ENCODE measurements at places on chromosomes 11 and 22.

DNA sequence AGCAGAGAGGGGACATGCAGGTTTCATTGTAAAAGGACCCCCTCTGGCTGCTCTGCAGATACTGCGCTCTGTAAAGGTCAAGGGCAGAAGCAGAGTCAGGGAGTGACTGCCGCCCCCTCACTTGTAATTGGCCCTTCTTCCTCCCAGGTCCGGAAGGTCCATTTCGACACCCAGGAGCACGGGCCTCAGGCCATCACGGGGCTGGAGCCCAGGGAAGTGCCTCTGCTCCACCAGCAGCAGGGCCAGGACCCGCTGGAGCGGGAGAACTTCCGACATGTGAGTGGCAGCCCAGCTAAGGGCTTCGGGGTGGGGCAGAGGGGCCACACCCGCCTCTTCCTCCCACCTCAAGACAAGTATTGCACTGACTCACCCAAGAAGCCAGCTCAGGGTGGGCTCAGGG is 24.0 kb upstream of the LRRC10B start:
- no peak for DNase-seq

DNA sequence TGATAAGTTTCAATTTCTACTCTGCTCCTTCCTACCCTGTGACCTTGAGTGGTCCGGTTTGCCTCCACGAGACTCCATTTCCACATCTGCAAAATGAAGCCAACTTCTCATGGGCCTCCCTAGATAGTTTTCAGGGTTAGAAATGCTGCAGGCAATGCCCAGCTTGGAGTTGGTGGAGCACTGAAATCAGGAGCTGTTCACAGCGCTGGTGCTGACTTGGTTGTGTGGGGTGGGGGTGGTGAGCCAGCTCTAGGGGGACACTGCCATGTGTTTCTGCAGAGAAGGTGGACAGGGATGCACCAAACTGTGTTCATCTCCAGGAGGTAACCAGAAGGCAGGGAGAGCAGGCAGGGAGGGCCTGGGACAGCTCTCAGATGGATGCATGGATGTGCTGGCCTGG is 37.0 kb downstream of the SGSM1 start:
- DNase-seq: no peak

DNA sequence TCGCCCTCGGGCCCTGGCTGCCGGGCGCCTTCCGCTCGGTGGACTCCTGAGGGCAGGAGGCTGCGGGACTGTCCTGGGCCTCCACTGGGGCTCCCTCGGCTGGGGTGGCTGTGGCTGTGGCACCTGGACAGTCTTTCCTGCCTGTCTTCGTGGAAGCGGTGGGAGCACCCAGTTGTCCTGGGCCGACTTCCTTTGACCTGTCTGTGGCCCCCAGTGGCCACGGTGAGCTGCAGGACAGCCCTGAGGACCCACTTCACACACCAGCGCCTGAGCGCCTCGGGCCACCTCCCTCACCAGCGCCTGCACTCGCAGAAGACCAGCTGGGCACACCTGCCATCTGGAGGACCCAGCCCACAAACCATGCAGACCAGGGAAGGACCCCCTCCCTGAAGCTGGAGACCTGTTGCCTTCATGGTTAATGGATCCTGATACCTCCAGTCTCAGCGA is 1.8 kb upstream of the EPS8L2 start:
- no peak for DNase-seq

- no peak for DNase-seq
Observed at GRCh38 chr11:79054636-79055035, 386.2 kb downstream of the TENM4 start.

GRCh38 chr22:47997052-47997590 is 1234.7 kb downstream of the TBC1D22A start:
- no peak for DNase-seq

GRCh38 chr11:68044145-68044813 is 5.5 kb downstream of the TCIRG1 start:
- DNase-seq: no peak

DNA sequence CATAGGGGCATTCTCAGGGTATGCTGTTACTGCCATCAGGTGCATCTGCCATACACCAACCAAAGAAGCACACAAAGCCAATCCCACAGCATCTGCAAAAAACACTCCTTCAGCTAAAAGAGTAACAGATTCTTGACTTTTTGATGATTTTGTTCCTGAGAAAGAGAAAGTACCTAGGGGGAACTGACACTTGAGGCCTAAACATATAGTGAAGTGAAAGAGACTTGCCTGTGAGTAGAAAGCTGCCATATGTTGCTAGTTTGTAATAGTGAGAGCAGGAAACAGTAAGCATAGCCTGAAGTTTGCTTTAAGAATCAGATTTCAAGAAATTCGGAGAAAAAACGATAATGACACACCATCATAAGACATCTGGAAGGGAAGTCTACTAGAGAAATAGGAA is 97.9 kb upstream of the CTSC start:
- DNase-seq: peak; percentile 56

DNA sequence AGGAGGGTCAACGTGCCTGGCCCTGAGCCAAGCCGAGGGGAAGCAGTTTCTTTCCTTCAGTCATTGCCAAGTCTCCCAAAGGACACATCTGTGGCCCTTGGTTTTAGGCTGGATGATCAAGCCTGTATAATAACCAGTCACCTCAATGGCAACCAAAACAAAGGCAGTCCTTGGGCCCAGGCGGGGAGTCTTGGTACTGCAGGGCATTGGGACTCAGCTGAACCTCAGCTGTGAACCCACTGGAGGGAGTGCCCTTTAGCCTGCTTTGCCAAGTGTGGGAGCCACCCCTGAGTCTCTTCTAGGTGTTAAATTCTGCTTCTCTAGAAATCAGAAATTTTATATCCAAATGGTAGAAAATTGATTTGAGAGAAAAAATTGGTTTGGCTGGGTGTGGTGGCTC is 36.9 kb downstream of the CPT1A start:
- DNase-seq: no peak

DNA sequence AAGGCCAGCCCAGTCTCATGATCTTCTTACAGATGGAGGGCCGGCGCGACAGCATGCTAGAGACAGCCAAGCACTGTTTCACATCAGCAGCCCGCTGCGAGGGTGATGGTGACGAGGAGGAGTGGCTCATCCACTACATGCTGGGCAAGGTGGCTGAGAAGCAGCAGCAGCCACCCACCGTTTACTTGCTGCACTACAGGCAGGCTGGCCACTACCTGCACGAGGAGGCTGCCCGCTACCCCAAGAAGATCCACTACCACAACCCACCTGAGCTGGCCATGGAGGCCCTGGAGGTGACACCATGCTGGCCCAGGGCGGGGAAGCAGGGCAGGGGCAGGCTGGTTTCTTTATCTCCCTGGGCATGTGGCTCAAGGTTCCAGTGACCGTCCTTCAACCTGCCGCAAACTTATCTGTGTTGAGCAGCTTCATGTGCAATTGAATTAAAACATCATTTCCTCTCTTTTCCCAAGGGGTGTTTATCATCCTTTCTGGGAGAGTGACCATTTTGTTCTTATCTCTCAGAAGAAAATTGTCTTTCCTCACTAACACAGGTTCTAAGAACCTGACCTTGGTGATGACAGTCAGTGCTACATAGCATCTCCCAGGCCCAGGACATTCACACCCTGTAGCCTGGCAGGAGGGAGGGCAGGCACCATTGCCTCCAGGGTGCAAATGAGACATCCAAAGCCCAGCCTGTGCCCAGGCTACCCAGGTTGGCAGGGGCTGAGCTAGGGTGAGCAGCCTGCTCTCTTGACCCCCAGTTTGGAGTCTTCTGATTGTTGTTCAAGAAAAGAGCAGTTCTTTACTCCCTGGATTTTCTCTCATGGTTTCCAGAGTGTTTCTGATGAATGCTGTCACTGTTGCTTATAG is 80.7 kb downstream of the CABIN1 start:
- DNase-seq: no peak

- no peak for DNase-seq
Observed at GRCh38 chr22:28247667-28248363, 328.8 kb upstream of the PITPNB start.

DNA sequence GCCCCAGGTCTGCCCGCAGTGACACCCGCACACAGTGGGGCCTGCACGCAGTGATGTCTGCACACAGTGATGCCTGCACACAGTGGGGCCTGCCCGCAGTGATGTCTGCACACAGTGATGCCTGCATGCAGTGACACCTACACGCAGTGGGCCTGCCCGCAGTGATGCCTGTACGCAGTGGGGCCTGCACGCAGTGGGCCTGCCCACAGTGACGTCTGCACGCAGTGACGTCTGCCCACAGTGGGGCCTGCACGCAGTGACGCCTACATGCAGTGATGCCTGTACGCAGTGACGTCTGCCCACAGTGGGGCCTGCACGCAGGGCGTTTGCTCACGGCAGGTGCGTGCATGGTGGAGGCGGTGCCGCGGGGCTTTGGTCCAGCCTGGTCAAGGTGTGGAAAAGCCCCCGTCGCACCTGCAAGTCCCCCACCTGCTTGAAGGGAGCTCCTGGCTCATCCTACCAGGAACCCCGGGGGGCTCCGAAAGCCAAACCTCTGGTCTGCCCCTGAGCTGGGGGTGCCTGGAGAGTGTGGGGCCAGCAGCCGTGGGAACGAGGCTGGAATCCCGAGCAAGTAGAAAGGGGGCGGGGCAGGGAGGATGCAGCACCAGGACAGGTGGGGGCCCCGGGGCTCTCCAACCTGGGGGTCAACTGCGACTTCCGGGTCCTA is 8.9 kb upstream of the SYT8 start:
- no peak for DNase-seq

DNA sequence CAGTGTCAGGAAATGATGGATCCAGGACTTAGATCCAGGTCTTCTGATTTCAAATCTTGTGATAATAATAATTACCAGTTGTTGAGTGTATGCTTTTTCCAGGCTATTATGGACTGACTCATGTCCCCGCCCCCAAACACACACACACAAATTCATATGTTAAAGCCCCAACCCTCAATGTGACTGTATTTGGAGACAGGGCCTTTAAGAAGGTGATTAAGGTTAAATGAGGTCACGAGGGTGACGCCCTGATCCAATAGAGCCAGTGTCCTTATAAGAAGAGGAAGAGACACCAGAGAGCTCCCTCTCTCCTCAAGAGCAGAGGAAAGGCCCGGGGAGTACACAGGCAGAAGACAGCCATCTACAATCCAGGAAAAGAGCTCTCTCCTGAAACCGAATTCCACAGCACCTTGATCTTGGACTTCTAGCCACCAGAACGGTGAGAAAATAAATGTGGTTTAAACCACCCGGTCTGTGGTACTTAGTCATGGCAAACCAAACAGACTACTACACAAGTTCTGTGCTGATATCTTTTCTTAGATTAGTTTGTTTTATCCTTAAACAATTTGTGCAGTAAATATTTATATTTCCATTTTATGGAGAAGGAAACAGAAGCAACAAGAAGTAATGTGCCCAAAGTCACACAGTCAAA is 8.2 kb downstream of the TMPRSS5 start:
- DNase-seq: no peak

DNA sequence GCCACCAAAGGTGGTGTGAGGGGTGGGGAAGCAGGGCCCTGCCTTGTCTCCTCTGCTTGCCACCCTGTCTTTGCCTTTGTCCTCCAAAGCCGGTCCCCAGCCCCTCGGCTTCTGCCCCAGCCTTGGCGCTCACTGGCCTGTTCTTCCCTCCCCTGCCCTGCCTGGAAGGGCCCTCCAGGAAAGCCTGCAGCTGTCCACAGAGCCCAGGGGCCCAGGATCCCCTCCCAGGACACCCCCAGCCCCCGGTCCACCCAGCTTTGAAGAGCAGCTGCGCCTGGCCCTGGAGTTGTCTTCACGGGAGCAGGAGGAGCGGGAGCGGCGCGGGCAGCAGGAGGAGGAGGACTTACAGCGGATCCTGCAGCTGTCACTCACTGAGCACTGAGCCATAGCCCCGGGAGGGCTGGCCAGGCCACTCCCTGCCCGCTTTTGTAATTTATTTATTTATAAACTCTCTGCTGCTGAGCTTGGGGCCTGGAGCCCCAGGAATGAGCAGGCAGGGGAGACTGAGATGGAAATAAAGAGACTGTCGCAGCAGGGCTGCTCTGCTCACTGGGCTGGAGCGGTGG is 1.3 kb upstream of the SSH3 start:
- no peak for DNase-seq

DNA sequence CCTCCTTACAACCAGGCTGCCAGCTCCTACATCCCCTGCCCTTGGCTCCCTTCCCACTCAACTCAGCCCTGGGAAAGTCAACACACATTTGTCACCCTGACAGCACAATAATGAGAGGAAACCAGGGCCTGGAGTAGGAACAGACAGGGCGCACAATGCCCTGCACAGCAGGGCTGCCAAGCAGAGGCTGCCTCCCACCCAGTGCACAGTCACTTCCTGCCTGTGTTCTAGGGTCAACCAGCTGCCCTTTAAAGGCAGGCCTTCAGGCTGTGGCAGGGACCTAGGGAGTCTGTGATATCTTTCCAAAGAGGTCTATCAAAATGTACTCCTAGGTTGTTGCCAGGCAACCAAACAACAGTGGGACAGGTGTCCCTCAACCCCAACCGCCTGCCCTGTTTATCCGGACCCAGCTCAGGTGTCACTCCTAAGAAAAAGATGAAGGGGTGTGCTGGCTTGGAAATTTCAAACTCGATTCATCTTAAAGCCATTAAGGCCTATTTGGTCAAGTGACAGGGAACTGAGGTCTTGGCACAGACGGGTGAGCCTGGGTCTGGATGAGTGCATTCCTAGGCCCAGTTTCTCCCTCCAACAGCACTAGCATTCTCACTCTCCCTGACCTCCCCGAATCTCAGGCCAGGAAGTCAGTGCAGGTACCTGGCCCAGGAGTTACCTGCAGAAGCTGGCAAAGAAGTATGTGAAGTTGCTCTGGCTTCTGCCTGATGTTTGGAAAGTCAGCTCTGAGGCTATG is 110.3 kb upstream of the PITPNB start:
- DNase-seq: peak; percentile 73

DNA sequence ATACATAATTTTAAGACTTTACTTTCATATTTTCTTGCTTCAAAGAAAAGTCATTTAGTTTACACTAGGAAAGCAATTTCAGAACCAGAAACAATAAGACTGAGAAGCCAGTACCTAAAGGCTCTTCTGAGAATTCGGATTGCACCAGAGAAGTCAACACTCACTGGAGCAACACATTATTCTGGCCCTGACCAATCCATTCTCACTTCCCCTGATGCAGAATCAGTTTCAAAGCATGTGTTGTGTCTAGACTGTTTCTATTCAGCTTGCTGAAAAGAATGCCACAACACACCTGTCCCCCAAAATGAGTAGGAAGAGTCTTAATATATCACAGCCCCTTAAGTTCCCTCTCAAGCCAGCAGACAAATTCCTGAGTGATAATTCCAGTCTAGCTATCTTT is 1074.3 kb upstream of the TENM4 start:
- DNase-seq: no peak
